ENCODE measurements at places on chromosomes 7 and 10. TPM values are rescaled to one million over a fixed set of nuclear protein-coding genes. Genes with fewer than 3 reads are reported as not detected.

The SEMA3E gene
- 15.2 TPM for total RNA-seq

The HKDC1 gene
- total RNA-seq = 0.14 TPM

The CALHM3 gene
- total RNA-seq = not detected

The FOXI2 gene
- total RNA-seq = not detected

The CD36 gene
- total RNA-seq = 68.6 TPM

The INMT gene
- total RNA-seq = 243 TPM

The ZNF679 gene
- total RNA-seq = not detected

The MACC1 gene
- 0.56 TPM for total RNA-seq

GRCh38 chr10:13922586-13922985, 335.8 kb downstream of the PRPF18 start:
- no peak for DNase-seq
- no peak overlapping the region for H3K4me3 ChIP-seq
- no peaks in the 10 kb centered on the region for H3K27me3 ChIP-seq
- H3K27ac ChIP-seq = no peak overlapping the region
- H3K4me1 ChIP-seq = no peaks in the 10 kb centered on the region

DNA sequence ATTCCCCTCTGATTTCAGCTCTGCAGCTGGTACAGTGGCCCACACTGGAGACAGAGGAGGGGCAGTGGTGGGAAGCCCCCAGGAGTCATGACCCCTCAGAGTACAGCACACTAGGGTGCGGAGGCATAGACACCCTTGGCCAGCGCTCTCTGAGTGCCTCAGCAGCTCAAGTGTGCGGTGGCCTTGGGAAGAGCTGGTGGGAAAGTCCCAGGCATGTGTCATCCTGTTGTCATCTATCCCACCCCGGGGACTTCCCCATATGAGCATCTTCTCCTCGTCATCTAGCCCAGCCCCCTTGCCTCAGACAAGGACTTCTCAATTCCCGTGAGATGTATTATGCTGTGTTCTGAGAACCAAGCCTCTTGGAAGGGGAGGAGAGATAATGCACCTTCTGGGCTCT, 15.6 kb upstream of the PPIF start:
- H3K27ac ChIP-seq = no peak overlapping the region
- H3K4me3 ChIP-seq = no peak overlapping the region

GRCh38 chr10:59757966-59758365, 4.7 kb upstream of the MRLN start:
- no peak overlapping the region for H3K4me3 ChIP-seq
- H3K4me1 ChIP-seq = peaks cover 2% of the 10 kb centered on the region
- H3K27ac ChIP-seq = no peak overlapping the region
- DNase-seq = no peak
- no peaks in the 10 kb centered on the region for H3K36me3 ChIP-seq
- H3K27me3 ChIP-seq = no peaks in the 10 kb centered on the region

GRCh38 chr7:3860932-3861331, 559.9 kb downstream of the SDK1 start:
- no peaks in the 10 kb centered on the region for H3K27me3 ChIP-seq
- H3K36me3 ChIP-seq = no peaks in the 10 kb centered on the region
- H3K4me3 ChIP-seq = no peak overlapping the region
- H3K4me1 ChIP-seq = no peaks in the 10 kb centered on the region
- no peak overlapping the region for H3K27ac ChIP-seq

DNA sequence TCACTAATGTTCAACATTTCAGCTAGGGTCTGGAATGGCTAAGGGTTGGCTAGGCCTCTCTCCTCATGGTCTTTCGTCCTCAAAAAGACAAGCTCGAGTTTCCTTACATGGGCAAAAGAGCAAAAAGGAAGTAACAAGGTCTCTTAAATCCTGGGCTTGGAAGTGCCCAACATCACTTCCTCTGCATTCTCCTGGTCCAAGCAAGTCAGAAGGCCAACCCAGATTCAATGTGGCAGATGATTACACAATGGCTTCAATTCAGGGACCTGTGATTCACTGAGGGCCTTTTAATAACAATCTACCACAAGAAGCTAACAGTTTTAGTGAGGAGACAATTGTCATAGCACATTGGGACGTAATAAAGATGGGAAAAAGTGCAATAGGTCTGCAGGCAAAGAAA, 4.4 kb upstream of the NUP205 start:
- no peaks in the 10 kb centered on the region for H3K36me3 ChIP-seq
- no peak overlapping the region for H3K27ac ChIP-seq
- DNase-seq = no peak
- no peaks in the 10 kb centered on the region for H3K4me1 ChIP-seq
- H3K4me3 ChIP-seq = no peak overlapping the region

GRCh38 chr7:151311294-151311864, 30.2 kb upstream of the NUB1 start:
- no peak overlapping the region for H3K27ac ChIP-seq
- H3K36me3 ChIP-seq = no peaks in the 10 kb centered on the region
- H3K27me3 ChIP-seq = no peaks in the 10 kb centered on the region
- peaks cover 2% of the 10 kb centered on the region for H3K4me1 ChIP-seq
- no peak for DNase-seq
- no peak overlapping the region for H3K4me3 ChIP-seq

GRCh38 chr10:44051091-44051490, 333.8 kb downstream of the CXCL12 start:
- no peaks in the 10 kb centered on the region for H3K36me3 ChIP-seq
- no peaks in the 10 kb centered on the region for H3K27me3 ChIP-seq
- H3K4me1 ChIP-seq = peaks cover 42% of the 10 kb centered on the region
- no peak overlapping the region for H3K27ac ChIP-seq

GRCh38 chr10:95688648-95689047, 5.1 kb downstream of the TCTN3 start:
- peaks cover 24% of the 10 kb centered on the region for H3K4me1 ChIP-seq
- H3K27me3 ChIP-seq = no peaks in the 10 kb centered on the region
- peaks cover 21% of the 10 kb centered on the region for H3K36me3 ChIP-seq
- no peak overlapping the region for H3K4me3 ChIP-seq

GRCh38 chr7:103704701-103705100, 258.7 kb upstream of the SLC26A5 start:
- H3K4me3 ChIP-seq = no peak overlapping the region
- H3K27ac ChIP-seq = no peak overlapping the region
- no peaks in the 10 kb centered on the region for H3K36me3 ChIP-seq
- no peaks in the 10 kb centered on the region for H3K4me1 ChIP-seq

DNA sequence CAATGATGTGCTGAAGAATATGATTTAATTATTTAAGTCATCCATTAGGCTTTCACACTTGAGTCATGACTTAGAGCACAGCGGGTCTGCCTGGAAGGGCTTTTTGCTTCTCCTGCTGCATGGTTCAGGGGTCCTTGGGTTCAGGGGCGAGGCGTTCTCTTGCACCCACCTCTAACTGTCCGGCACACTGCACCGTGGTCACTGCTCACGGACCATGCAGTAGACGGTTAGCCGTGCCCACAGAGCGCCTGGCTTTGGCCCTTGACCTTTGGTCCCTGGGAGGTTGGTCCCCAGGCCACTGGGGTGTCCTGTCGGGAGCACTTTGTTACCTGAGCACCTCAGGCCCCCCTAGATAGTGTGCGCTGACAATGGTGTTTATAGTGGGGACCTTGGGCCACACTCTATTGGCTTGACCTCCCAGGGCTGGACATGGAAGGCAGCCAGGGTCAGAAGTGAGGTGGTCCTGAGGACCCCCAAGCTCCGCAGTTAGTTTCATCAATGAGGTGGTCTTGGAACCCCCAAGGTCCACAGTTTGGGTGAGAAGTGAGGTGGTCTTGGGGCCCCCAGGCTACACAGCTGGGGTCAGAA, 110.6 kb downstream of the ACTR3B start:
- no peaks in the 10 kb centered on the region for H3K36me3 ChIP-seq
- no peaks in the 10 kb centered on the region for H3K27me3 ChIP-seq
- H3K4me1 ChIP-seq = no peaks in the 10 kb centered on the region

- H3K4me1 ChIP-seq = no peaks in the 10 kb centered on the region
- H3K27ac ChIP-seq = no peak overlapping the region
- no peak overlapping the region for H3K4me3 ChIP-seq
- no peak for DNase-seq
Measured at GRCh38 chr7:101299511-101300464, 21.8 kb downstream of the IFT22 start.

DNA sequence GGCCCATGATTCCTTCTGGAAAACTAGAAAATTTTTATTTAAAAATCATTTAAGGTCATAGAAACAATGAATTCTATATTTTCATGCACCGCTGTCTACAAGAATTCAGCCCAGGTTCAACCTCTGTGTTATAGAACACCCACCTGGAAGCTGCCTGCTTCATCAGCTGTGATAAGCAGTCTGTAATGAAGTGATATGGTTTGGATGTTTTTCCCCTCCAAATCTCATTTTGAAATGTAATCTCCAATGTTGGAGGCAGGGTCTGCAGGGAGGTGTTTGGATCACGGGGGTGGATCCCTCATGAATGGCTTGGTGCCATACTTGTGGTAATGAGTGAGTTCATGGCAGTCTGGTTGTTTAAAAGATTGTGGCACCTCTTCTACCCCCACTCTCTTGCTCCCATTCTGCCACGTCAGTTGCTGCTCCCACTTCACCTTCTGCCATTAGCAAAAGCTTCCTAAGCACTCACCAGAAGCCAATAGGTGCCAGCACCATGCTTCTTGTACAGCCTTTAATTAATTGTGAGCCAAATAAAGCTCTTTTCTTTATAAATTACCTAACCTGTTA, 55.6 kb downstream of the MRPL32 start:
- H3K4me3 ChIP-seq = no peak overlapping the region
- H3K27me3 ChIP-seq = no peaks in the 10 kb centered on the region
- DNase-seq = no peak
- H3K27ac ChIP-seq = no peak overlapping the region
- no peaks in the 10 kb centered on the region for H3K4me1 ChIP-seq

DNA sequence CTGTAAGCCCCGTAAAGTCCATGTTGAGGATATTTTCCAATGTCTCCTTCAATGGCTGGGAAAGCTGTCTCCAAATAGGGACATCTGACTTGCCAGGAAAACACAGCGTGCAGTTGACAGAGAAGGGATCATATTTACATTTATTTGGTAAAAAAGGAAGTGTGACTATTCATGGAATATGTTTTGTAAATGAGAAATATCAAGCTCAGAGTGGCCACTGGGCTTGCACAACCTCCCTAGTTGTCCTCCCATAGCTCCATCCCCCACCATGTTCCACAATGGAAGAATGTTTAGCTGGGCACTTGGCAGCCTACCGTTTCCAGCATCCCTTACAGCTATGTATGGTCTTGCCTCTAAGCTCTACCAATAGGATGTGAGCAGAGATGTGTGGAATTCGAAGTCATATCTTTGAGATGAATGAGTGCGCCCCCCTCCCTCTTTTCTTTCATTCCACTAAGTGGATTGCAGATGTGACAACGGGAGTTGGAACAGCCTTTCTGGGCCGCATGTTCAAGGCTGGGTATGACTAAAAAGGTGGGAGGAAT, 306.6 kb upstream of the ZMIZ1 start:
- H3K4me1 ChIP-seq = peaks cover 11% of the 10 kb centered on the region
- H3K27me3 ChIP-seq = no peaks in the 10 kb centered on the region
- H3K27ac ChIP-seq = no peak overlapping the region
- H3K36me3 ChIP-seq = no peaks in the 10 kb centered on the region

DNA sequence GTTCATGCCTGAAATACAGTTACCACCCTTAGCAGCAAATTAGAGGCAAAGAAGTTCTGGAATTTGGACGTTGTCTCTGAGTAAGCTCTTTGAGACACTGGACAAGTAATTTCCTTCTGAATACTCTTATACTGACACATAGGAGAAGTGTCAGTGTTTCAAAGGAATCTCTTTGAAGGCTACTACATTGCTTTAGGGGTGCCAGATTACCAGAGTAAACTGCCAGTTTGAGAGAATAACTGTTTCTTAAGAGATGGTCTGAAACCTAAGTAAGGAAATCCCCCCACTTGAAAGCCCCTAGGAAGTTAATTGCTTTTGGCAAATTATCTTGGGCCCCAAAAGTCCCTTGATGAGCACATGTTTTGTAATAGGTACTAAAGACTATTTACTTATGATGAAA, 3.4 kb downstream of the FAS start:
- H3K27ac ChIP-seq = no peak overlapping the region
- H3K27me3 ChIP-seq = no peaks in the 10 kb centered on the region
- no peak overlapping the region for H3K4me3 ChIP-seq

DNA sequence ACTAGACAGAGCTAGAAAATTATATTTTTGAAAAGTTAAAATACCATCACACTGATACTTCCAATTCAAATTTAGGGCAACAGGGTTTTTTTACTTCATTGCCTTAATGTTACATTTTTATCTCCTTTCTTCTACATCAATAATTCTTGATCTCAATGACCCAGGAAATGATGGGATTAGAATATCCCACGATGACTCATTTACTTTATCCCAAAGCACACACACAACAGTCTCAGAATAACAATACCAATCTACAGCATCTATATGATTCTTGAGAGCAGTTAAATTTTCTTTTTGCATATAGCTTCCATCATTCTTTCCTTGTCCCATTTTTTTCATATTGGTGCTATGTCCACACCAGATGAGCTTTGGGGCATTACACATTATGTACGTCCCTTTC, 98.4 kb upstream of the EEPD1 start:
- no peak overlapping the region for H3K27ac ChIP-seq
- H3K27me3 ChIP-seq = no peaks in the 10 kb centered on the region
- no peak for DNase-seq
- H3K36me3 ChIP-seq = no peaks in the 10 kb centered on the region

DNA sequence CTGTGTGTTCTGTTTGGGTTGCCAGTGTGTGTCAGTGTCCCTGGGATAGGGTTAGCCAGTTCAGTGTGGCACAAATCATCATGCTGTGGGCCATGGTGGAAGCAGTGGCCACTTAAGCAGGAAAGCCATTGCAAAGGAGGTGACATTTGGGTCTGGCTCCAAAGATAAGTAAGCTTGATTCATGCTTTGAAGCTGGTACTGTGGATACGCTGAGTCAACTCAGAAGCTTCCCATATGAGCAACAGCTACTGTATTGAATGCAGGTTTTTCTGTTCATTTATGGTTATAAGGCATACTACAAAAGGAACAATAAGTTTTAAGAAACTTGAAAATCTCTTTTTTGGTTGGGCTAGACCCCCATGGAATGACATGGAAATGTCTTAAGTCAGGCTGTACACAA, 143.1 kb downstream of the BMPER start:
- H3K36me3 ChIP-seq = no peaks in the 10 kb centered on the region
- no peak overlapping the region for H3K27ac ChIP-seq
- no peaks in the 10 kb centered on the region for H3K4me1 ChIP-seq
- H3K27me3 ChIP-seq = no peaks in the 10 kb centered on the region
